Naive thymus-derived CD8-positive, alpha-beta T cell (primary cell): ENCODE measurements at places on chromosomes 5 and 9. TPM values are rescaled to one million over a fixed set of nuclear protein-coding genes. Genes with fewer than 3 reads are reported as not detected.

GRCh38 chr5:137995077-137995748, 37.7 kb downstream of the FAM13B start:
- DNase-seq = no peak

DNA sequence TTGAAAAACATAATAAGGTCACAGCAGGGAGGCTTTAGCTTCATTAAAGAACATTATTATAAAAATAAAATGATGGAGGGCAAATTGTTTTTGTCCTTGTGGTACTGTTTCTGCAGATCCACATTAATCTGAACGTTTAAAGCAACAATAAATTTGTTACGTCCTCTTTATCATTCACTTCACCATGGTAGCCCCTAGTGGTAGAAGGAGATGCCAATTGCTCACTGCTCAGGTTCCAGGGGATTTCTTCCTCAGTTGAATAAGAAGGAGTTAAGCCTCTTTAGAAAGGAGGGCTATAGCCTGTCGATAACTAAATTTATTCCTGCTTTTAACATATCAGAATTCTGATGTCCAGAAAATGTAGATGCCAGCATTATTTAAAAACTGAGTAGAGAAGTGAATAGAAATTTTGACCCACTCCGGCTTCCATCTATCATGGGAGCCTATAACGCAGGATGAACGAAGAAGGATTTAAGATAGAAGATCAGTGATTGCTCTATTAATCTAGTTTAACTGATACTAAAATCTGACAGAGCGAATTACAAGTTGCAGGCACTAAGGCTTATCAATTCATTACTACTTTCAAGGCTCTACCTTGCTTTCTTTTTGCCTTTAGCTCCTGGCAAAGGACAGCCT, 692.3 kb downstream of the PTPRD start:
- no peak for DNase-seq

The NUTM2F gene
- total RNA-seq = not detected

- peak; percentile 20 for DNase-seq
Observed at GRCh38 chr5:134873494-134873893, 677 bp upstream of the TXNDC15 start.

The MLLT3 gene
- total RNA-seq = 73.0 TPM

The SVEP1 gene
- total RNA-seq = not detected

The ZNF658 gene
- 8.6 TPM for total RNA-seq

DNA sequence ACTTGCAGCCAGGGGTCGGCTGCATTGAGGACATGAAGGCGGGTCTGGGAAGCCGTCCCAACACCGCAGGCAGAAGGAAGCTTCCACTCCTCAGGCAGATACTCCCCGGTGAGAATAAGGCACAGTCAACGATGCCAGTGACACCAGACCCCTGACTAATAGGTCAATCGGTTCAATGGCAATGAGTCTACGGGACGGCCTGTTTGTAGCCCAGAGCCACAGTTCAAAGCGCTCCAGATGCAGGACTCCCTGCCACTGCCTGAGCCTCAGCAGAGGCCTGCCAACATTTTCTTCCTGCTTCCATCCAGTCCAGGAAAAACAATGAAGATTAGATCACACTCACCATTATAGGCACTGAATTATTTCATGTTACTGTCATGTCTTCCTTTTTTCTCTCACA, 84.5 kb upstream of the SIMC1 start:
- DNase-seq = no peak

The ACOT12 gene
- not detected for total RNA-seq

- no peak for DNase-seq
Observed at GRCh38 chr9:120757026-120757913, 35.9 kb downstream of the FBXW2 start.

DNA sequence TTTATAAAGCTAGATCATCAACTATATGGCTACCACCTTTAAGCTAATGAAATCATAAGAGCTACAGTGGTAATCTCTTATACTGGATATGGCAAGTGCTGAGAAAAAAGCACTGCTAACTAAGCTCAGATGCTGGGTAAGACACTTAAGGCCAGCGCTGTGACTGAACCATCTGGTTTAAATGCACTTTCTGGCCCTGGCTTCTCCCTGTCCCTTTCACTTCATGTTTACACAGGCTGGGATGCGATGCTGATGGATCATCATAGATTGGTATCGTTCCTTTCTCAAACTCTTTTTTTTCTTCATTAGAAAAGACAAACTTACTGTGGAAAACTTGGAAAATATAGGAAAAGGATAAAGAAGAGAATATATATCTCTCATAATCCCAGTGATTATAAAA, 52.3 kb downstream of the KIF24 start:
- no peak for DNase-seq

- DNase-seq = no peak
Observed at GRCh38 chr9:123933440-123934212, 3.7 kb upstream of the DENND1A start.

The IRX4 gene
- not detected for total RNA-seq

The HARS1 gene
- 83.6 TPM for total RNA-seq

DNA sequence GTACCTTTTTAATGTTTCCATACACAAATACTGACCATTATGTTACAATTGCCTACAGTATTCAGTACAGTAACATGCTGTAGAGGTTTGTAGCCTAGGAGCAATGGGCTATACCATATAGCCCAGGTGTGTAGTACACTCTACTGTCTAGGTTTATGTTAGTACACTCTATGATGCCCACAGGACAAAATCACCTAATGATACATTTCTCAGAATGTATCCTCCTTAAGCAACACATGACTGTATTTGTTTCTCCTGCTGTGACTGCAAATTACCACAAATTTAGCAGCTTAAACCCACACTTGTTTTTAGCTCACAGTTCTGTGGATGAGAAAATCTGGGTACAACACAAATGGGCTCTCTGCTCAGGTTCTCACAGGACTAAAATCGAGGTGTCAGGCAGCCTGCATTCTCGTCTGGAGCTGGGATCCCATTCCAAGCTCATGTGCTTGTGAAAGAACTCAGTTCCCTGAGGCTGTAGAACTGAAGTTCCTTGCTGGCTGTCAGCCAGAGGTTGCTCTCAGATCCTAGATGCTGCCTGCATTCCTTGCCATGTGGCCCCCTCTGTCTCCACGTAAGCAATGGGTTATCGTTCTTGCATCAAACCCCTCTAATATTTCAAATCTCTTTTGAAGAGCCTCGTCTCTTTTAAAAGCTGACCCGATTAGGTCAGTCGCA, 38.6 kb upstream of the PIK3R1 start:
- no peak for DNase-seq

DNA sequence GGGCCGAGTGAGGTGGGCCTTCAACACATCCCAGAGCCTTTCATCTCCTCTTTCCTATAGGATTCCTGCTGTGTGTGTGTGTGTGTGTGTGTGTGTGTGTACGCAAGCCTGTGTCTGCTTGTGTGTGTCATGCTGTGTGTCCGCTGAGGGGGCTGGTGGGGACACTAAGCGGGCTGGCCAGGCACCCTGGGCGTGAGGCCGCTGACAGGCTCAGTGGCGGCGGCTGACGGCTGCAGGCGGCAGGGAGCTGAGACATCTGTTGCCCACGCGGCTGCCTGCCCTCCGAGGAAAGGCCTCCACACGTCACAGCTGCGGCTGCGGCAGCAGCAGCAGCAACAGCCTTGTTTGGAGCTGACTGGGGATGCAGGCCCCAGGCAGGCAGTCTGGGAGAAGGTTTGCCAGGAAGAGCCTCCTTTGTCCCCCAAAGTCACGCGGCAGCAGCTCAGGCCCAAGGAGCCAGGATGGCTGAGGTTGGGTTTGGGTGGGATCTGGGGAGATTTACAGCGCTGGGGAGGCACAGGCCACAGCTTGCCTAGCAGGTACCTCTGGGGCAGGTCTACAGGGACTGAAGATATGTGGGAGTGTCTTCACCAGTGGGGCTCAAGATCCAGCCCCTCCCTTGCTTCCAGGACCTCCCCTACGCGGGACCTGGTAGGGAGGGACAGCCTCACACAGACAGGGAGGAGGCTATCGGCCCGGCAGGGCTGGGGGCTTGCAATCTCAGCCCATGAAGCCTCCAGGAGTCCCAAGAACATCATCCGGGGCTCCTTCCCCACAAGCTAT, 1.8 kb downstream of the PDLIM4 start:
- DNase-seq = no peak

The CYSRT1 gene
- 0.30 TPM for total RNA-seq

The PCDHGB6 gene
- total RNA-seq = 0.21 TPM

GRCh38 chr5:123699571-123699970, 187.6 kb downstream of the CSNK1G3 start:
- DNase-seq = no peak

The CAMSAP1 gene
- total RNA-seq = 26.9 TPM

GRCh38 chr5:140946578-140946977, 19.7 kb upstream of the PCDHAC2 start:
- no peak for DNase-seq

- DNase-seq = no peak
Observed at GRCh38 chr5:40781843-40782409, 16.2 kb downstream of the PRKAA1 start.

DNA sequence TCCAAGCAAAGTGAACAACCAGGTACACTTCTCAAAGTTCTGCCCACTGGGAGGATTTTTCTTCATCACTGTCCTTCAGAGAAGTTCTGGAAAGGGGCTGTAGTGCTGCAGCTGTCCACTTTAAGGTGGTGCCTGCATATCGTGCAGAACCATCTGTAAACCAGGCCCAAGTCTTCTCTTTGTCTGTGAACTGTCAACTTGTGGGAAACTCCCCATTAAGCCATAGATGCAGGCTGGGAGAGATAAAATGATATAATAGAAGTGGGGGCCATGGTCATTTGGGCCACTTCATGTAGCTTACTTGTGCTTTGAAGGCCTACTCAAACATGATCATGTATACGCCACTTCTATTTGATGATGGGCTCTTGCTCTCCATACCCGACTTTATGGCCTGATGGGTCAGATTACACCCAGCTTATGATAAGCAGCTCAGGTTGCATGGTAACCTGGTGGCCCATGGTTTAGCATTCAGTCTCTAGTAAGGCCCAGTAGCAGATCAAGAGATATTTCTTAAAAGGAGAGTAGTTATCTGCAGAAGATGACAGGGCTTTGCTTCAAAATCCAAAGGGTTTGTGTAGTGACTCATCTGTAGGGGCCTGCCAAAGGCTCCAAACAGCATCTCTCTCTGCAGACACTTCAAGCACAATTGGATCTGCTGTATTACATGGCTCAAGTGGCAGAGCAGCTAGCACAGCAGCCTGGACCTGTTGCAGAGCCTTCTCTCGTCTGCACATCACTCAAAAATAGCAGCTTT, 15.7 kb upstream of the BTF3 start:
- DNase-seq = no peak

The KLHL3 gene
- 36.2 TPM for total RNA-seq

The CTSV gene
- not detected for total RNA-seq

GRCh38 chr9:16267281-16268066, 603.0 kb downstream of the BNC2 start:
- DNase-seq = no peak

The RMRP gene
- 14,495 TPM for total RNA-seq

DNA sequence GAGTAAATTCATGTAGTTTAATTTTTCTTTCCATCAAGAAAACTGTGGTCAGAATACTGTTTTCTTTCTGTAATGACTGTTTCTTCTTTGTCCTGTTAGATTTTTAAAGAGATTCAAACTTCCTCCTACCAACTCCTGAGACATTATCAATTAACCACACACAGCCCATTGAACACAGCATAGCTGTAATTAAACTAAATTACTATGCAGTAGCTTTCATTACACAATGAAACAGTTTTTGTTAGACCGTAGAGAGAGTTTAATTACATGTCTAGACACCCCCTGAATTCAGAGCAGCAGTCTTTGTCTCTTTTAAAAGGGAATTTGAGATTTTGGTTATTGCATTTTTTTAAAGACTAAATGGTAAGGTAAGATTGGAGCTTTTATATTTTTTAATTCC, 77.5 kb downstream of the STARD4 start:
- no peak for DNase-seq

DNA sequence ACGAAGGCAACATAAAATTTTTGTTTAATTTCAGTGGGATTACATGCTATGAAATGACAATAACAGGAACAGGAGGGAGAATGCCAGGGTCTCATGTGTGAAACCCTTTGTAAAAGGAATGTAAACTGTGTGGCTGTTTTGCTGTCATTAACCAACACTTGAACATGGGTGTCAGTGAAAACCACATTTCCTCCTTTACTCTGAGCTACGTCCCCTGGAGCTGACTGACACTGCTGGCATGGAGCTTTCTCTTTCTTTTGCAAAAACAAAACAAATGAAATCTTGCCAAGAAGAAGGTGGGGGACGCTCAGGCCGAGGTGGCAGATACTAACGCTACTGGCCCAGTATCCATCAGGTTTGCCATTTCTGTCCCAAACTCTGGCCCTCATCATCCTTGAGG, 121.4 kb downstream of the DMRT2 start:
- DNase-seq = no peak
